H1 (cell line): ENCODE measurements at places on chromosomes 7 and 10. TPM values are rescaled to one million over a fixed set of nuclear protein-coding genes. Genes with fewer than 3 reads are reported as not detected.

The SKIDA1 gene
- 8.0 and 8.2 TPM in 2 replicates for total RNA-seq

- no peak overlapping the region for H3K4me3 ChIP-seq
- H3K36me3 ChIP-seq: no peaks in the 10 kb centered on the region
- H3K27ac ChIP-seq: no peak overlapping the region
- DNase-seq: no peak
- H3K4me1 ChIP-seq: no peaks in the 10 kb centered on the region
- no peaks in the 10 kb centered on the region for H3K27me3 ChIP-seq
Observed at GRCh38 chr7:130095812-130096211, 25.5 kb downstream of the KLHDC10 start.

GRCh38 chr10:33422471-33423153 lies 88.1 kb upstream of the NRP1 start:
- peaks cover 1% of the 10 kb centered on the region; the same call in 1 of the 2 replicates for H3K4me1 ChIP-seq
- no peaks in the 10 kb centered on the region for H3K27me3 ChIP-seq
- no peak overlapping the region for H3K27ac ChIP-seq
- H3K36me3 ChIP-seq: no peaks in the 10 kb centered on the region
- no peak for DNase-seq
- no peak overlapping the region for H3K4me3 ChIP-seq

GRCh38 chr10:50798297-50798696 lies 58.6 kb downstream of the ASAH2B start:
- no peaks in the 10 kb centered on the region for H3K36me3 ChIP-seq
- H3K27me3 ChIP-seq: no peaks in the 10 kb centered on the region
- no peak overlapping the region for H3K27ac ChIP-seq
- no peaks in the 10 kb centered on the region for H3K4me1 ChIP-seq
- no peak for DNase-seq

- no peaks in the 10 kb centered on the region for H3K27me3 ChIP-seq
- no peak for DNase-seq
- H3K4me1 ChIP-seq: no peaks in the 10 kb centered on the region
- no peak overlapping the region for H3K4me3 ChIP-seq
- peaks cover 47% of the 10 kb centered on the region for H3K36me3 ChIP-seq
- no peak overlapping the region for H3K27ac ChIP-seq
Observed at GRCh38 chr10:74071157-74071556, 73.2 kb downstream of the VCL start.

The PKD2L1 gene
- total RNA-seq: 0.17 and 0.20 TPM in 2 replicates

- H3K4me1 ChIP-seq: peaks cover 20% of the 10 kb centered on the region
- no peak for DNase-seq
- H3K4me3 ChIP-seq: no peak overlapping the region
- H3K36me3 ChIP-seq: peaks cover 5% of the 10 kb centered on the region
- H3K27ac ChIP-seq: no peak overlapping the region
Observed at GRCh38 chr10:79316671-79317431, 30.4 kb upstream of the PPIF start.

DNA sequence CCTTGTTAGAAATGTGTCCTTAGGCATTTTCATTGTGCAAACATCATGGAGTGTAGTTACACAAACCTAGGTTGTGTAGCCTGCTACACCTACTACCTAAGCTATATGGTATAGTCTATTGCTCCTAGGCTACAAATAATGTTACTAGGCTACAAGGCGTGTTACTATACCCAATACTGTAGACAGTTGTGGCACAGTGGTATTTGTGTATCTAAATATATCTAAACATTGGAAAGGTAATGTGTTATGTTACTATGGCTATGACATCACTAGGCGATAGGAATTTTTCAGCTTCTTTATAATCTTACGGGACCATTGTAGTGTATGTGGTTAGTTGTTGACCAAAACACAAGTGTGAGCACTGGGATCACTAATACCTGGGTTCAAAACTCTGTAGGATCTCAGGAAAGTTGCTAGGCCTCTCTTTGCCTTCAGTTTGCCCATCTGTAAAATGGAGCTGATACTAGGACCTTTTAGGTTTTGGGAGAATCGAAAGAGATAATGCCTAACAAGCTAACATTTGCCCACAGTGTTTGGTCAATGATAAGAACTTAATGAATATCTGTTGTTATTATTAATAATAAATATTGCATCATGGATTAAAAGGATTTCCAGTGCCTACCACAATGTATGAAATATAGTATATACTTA lies 2.7 kb downstream of the BICC1 start:
- no peaks in the 10 kb centered on the region for H3K36me3 ChIP-seq
- H3K4me1 ChIP-seq: no peaks in the 10 kb centered on the region
- H3K27me3 ChIP-seq: peaks cover 35% of the 10 kb centered on the region
- DNase-seq: no peak

DNA sequence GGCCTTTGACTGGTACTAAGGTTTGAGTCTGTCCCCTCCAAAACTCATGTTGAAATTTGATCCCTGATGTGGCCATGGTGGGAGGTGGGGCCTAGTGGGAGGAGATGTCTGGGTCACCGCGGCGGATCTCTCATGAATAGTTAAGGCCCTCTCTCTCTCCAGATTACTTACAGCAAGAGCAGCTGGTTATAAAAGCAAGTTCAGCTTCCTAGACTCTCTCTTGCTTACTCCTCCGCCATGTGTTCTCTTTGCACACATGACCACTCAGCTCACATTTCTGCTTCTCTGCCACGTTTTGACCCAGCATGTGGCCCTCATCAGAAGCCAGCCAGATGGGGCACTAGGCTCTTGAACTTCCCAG lies 29.9 kb upstream of the ZMIZ1 start:
- peaks cover 2% of the 10 kb centered on the region; the same call in 1 of the 2 replicates for H3K4me1 ChIP-seq
- H3K4me3 ChIP-seq: no peak overlapping the region
- DNase-seq: no peak

The CHRM2 gene
- 0.17 and 0.33 TPM in 2 replicates for total RNA-seq

The RAPGEF5 gene
- total RNA-seq: 22.1 and 22.9 TPM in 2 replicates

The IQUB gene
- 0.82 and 0.96 TPM in 2 replicates for total RNA-seq

The SEMA3E gene
- 0.93 and 1.9 TPM in 2 replicates for total RNA-seq

DNA sequence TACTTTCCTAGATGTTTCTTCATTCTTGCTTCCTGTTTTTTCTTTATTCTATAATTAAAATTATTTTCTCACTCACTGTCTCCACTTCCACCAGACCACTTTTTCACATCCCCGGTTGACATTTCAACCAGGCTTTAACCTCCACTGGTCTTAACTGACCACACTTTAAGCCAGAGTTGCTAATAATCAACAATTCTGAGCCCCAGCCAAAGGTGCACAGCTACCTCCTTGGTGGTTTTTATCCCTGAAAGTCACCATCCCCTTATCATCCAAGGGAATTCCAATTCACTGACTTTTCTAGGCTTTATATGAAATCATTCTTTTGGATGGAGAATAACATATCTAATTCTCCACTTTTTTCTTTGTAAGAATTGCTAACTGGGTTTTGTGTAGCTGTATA lies 138.9 kb downstream of the FRMD4A start:
- no peak overlapping the region for H3K4me3 ChIP-seq
- H3K27ac ChIP-seq: no peak overlapping the region
- DNase-seq: no peak
- no peaks in the 10 kb centered on the region for H3K4me1 ChIP-seq
- no peaks in the 10 kb centered on the region for H3K27me3 ChIP-seq
- no peaks in the 10 kb centered on the region for H3K36me3 ChIP-seq

GRCh38 chr10:124564881-124565280 lies 103.3 kb downstream of the LHPP start:
- peaks cover 7% of the 10 kb centered on the region for H3K4me1 ChIP-seq
- no peak overlapping the region for H3K4me3 ChIP-seq
- H3K36me3 ChIP-seq: no peaks in the 10 kb centered on the region
- DNase-seq: no peak
- no peaks in the 10 kb centered on the region for H3K27me3 ChIP-seq

DNA sequence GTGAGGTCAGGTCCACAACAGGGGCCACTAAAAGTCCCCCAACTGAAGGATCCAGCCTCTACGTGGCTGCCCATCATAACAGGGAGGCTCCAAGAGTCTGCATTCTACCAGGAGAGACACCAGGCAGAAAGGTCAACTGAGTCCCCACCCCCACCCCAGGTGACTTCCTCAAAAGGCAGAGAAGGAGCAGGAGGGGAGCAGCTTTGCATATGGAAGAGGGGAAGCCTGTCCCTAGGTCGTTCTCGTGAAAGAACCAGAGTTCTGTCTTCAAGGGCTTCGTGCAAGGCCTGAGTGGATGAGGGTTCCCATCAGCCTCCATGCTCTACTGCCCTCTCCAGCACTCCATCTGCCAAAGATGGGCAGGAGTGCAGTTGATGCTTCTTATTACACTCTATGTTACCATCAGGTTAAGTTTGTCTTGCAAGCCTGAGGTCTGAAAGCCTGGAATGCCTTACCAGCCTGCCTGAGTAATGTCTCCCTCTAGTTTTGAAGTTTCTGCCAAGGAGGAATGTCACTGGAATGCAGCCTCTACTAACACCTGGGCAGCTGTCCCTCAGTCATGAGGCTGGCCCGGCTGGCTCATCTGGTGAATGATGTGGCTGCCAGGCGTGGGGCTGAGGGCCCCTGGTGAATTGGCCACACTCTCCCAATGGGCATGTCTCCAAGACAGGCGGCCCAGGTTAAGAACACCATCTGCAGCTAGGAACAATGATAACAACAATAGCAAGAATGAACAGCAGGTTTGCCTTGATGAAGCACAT lies 54.3 kb upstream of the SMNDC1 start:
- H3K27ac ChIP-seq: no peak overlapping the region
- H3K4me1 ChIP-seq: peaks cover 4% of the 10 kb centered on the region
- no peaks in the 10 kb centered on the region for H3K36me3 ChIP-seq
- no peak for DNase-seq

DNA sequence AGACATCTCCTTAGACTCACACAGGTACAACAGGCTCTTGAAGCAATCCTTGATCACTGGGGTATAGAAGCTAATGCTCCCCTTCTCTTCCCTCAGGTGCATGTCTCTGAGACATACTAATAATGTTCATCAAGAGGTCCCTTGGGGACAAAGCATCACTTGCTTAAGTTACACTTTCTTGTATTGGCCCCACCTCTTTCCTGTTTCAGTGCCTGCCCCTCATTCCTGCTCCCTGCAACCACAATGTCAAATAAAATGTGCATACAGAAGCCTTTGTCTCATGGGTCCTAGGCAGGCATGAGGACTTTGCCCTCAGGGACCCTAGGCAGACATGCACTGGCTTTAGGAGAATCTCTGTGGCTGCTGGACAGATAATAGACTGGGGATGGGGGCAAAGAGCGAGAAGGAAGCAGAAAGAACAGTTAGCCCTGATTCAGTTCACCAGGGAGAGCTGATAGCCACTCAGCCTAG lies 175.0 kb upstream of the NPY start:
- no peaks in the 10 kb centered on the region for H3K4me1 ChIP-seq
- no peak overlapping the region for H3K4me3 ChIP-seq
- no peak overlapping the region for H3K27ac ChIP-seq

- no peaks in the 10 kb centered on the region for H3K36me3 ChIP-seq
- no peak for DNase-seq
- H3K27ac ChIP-seq: no peak overlapping the region
Observed at GRCh38 chr7:46206476-46207060, 285.5 kb upstream of the IGFBP3 start.

DNA sequence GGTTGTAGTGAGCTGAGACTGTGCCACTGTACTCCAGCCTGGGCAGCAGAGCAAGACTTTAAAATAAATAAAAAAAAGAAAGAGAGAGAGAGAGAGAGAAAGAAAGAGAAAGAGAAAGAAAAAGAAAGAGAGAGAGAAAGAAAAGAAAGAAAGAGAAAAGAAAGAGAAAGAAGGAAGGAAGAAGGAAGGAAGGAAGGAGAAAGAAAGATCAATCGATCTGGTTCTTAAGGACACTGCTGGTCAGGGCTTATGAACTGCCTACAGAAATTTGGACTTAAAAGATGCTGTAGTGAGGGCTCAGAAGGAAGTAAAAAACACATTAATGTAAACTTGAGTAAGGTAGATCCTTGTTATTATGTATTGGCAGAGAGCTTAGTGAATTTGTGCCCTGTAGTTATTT lies 62.4 kb downstream of the COPG2 start:
- H3K4me3 ChIP-seq: no peak overlapping the region
- no peaks in the 10 kb centered on the region for H3K4me1 ChIP-seq
- no peak for DNase-seq
- no peak overlapping the region for H3K27ac ChIP-seq
- H3K36me3 ChIP-seq: 0 out of 2 replicates have a peak, but pooled peaks cover 1% of the 10 kb centered on the region

The HMX3 gene
- 0.27 TPM in 1 of 2 replicates, not detected in the other for total RNA-seq

GRCh38 chr7:539731-540411 lies 20.2 kb upstream of the PDGFA start:
- no peak overlapping the region for H3K4me3 ChIP-seq
- H3K36me3 ChIP-seq: no peaks in the 10 kb centered on the region
- H3K27ac ChIP-seq: no peak overlapping the region
- no peak for DNase-seq

- peak; percentile 44 for DNase-seq
- no peaks in the 10 kb centered on the region; the same call in 1 of the 2 replicates for H3K27me3 ChIP-seq
- H3K4me3 ChIP-seq: no peak overlapping the region
- H3K36me3 ChIP-seq: no peaks in the 10 kb centered on the region
- H3K4me1 ChIP-seq: peaks cover 2% of the 10 kb centered on the region
Observed at GRCh38 chr10:113180401-113181154, 230.5 kb downstream of the TCF7L2 start.

The PRKCQ gene
- 21.4 and 22.6 TPM in 2 replicates for total RNA-seq

DNA sequence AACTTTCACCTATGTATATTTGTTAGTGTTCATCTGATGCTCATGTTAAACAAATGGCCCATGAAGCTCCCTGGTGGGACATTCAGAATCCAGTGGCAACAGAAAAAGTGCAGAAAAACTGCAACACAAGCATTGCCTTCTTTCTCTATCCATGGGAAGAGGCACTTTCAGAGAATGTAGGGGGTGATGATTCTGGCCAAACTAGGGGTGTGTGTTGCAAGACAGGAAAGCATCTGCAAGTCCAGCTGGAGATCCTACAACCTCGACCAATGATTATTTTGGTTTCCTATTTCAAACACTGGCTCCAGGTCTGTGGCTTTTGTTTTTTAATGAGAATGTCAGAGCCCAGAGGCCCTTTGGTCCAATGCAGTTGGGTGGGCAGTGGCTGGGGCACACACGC lies 198.7 kb downstream of the CXCL12 start:
- no peaks in the 10 kb centered on the region for H3K4me1 ChIP-seq
- H3K36me3 ChIP-seq: no peaks in the 10 kb centered on the region
- DNase-seq: no peak

DNA sequence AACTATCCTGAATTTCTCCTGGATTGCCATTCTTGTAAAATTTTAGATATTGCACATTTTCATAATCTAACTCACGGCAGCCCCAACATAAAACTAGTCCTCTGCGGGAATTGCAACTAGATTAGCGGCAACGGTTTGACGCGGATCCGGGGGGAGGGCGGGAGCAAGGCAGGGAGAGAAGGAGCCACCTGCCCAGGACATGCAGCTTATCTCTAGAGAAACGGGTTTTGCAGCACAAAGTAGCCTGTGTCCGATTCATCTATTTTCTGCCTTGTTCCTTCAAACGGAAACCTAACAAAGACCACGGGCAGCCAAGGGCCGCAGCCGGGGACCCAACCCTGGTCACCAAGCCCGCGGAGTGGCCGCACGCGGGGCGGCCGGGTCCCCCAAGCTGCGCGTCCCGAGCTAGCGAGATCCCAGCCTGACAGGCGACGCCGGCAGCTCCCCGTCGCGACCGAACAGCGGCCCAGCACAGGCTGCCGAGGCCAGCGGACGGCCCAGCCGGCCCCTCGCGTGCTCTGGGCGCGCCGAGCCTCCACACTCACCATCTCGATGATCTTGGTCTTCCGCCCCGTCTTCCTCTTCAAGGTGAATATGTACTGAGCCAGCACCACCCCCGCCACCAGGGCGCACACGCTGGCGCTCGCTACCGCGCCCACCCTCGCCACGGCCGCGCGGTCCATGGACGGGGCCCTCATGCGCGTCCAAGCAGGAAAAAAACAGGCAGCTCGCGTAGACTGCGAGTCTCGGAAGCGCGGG lies at the start of gene NT5C3A:
TSS of gene NT5C3A (minus strand) at position 754 of the 759 bp plus-strand sequence. CDS start at position 683, 71 bp downstream.
- no peaks in the 10 kb centered on the region for H3K36me3 ChIP-seq
- H3K4me3 ChIP-seq: peak within 1 kb of the TSS; percentile 87
- DNase-seq: no peak

- no peak overlapping the region for H3K27ac ChIP-seq
- DNase-seq: no peak
- no peaks in the 10 kb centered on the region for H3K4me1 ChIP-seq
- H3K4me3 ChIP-seq: no peak overlapping the region
- no peaks in the 10 kb centered on the region for H3K27me3 ChIP-seq
Observed at GRCh38 chr10:106661767-106662140, 502.8 kb downstream of the SORCS1 start.
